ENCODE measurements at places on chromosomes 6 and 20. TPM values are rescaled to one million over a fixed set of nuclear protein-coding genes. Genes with fewer than 3 reads are reported as not detected.
A peak's percentile ranks its signal among the peaks of the same experiment; 100 is the strongest.

GRCh38 chr20:10060226-10060625 lies 25.4 kb downstream of the ANKEF1 start:
- H3K27me3 ChIP-seq = peaks cover 23% of the 10 kb centered on the region
- no peak overlapping the region for H3K4me3 ChIP-seq
- no peak for DNase-seq
- H3K4me1 ChIP-seq = no peaks in the 10 kb centered on the region

DNA sequence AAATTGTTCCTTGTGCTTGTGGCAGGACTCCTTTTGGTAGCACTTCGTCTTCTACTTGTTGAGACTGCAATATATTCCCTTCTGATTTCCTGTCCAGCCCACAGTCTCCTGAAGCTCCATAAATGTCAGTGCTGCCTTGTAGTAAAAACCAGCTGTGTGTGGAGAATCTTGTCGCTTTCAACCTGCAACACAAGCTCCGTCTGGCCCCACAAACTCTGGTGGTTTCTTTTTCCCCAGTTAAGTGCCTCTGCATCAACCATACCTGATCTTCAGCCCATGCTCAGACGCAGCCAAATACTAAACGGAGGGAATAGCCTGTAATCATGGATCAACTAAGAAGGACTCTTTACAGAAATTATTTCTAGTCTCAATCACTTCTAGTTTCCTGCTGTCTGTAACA lies 1133.3 kb upstream of the ADGRB3 start:
- no peaks in the 10 kb centered on the region for H3K36me3 ChIP-seq
- DNase-seq = no peak
- no peaks in the 10 kb centered on the region for H3K4me1 ChIP-seq
- no peak overlapping the region for H3K4me3 ChIP-seq

DNA sequence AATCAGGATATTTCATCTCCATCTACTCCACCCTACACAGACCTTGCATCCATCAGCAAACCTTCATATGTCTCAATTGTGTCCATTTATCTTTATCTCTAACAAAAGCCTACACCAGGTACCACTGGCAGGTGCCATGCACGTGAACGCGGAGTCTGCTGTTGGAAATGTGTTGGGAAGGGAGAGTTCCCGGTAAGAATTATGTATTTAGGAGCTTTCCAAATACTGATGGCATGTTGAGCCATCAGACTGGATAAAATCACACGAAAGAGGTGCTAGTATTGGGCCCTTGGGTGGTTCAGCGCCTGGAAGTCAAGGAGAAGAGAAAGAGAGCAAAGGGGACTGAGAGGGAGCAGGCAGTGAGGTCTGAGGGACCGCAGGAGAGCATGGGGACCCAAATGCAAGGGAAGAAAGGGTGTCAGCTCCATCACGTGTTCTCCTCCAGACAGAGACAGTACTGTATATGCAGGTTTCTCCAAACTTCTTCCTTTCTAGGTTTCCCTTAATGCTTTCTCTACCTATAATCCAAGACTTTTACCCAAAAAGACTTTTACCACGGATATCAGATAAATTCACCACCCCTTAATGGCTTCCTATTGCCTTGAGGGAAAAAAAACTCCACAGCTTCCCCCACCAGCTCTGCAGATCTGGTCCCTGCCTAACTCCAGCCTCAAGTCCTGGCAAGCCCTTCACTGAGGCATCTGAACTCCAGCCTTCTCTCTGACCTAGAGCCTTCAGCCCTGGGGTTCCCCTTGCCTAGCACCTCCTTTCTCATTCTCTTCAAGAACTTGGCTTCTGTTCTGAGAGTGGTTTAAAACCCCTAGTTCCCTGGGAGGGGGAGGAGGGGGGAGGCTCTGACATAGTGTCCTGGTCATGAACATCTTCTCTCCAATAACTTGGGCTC lies 4.8 kb upstream of the ZNF217 start:
- H3K27ac ChIP-seq = no peak overlapping the region
- no peaks in the 10 kb centered on the region for H3K27me3 ChIP-seq
- no peak overlapping the region for H3K4me3 ChIP-seq
- H3K4me1 ChIP-seq = peaks cover 19% of the 10 kb centered on the region
- H3K36me3 ChIP-seq = no peaks in the 10 kb centered on the region

DNA sequence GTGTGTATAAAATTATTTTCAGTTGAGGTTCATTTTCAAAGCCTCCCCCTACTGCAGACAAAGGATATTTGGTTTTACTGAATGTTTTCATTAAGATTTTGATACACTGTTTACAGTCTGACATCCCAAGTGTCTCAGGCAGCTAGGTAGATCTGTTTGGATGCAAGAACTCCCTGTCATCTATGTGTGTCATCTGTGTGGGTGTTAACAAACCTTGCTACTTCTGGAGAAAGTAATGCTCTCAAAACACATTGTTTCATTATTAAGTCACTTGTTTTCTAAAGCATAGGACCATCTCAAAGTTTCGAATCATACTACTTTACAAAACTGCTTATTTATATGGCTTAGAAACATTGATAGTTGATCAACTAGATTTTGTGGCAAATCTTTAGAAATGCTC lies 114.5 kb upstream of the TMEM170B start:
- no peak for DNase-seq
- no peaks in the 10 kb centered on the region for H3K27me3 ChIP-seq
- no peaks in the 10 kb centered on the region for H3K36me3 ChIP-seq
- peak overlapping the region; percentile 59 for H3K27ac ChIP-seq
- peaks cover 38% of the 10 kb centered on the region for H3K4me1 ChIP-seq

GRCh38 chr6:11732036-11732631 lies 46.5 kb downstream of the ADTRP start:
- H3K36me3 ChIP-seq = no peaks in the 10 kb centered on the region
- peak; percentile 51 for DNase-seq
- H3K27ac ChIP-seq = peak overlapping the region; percentile 44
- no peaks in the 10 kb centered on the region for H3K4me1 ChIP-seq
- H3K4me3 ChIP-seq = no peak overlapping the region
- H3K27me3 ChIP-seq = peaks cover 33% of the 10 kb centered on the region

PHACTR2 gene
- 71.0 TPM for total RNA-seq

CALHM5 gene
- total RNA-seq = 2.1 TPM

DNA sequence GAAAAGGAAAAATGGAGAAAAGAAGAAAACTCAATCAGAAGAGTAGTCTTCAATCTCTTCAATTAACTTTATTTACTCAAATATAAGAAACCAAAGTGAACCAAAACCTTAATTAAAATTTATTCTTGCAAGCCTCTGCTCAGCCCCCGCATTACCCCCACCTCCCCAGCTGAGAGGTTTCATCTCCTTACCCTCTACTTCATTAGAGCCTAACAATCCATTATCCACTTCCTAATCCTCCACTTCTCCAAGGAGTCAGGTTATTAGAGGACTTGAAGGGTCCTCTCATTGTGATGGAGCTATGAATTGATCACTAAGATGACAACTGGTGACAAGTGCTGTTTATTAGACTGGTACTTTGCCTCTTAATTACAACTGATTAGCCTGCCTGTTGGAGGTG lies 956.5 kb downstream of the TFAP2A start:
- H3K27me3 ChIP-seq = no peaks in the 10 kb centered on the region
- H3K27ac ChIP-seq = no peak overlapping the region
- H3K36me3 ChIP-seq = no peaks in the 10 kb centered on the region
- DNase-seq = no peak

DNA sequence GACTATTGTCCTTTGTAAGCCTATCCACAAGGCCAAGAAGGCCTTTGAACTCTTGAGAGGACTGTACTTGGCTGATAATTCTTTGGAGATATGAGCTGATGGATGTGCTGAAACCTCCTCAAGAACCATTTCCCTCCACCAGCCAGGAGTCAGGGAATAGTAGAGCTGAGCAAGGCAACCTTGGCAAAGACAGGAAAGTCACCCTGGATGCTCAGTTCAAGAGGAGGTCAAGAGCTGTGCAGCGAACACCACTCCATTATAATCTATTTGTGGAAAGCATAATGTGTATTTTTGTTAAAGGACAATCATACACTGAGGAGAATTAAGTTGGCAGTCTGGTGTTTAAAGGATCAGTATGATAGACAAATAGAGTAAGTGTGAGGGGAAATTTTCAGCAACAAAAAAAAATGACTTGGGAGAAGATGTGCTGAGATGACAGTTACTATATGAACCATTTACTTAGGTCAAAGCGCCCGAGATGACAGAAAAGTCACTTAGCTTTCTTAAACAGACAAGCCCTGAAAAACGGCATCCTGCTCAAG lies 177.2 kb upstream of the COL21A1 start:
- H3K27me3 ChIP-seq = no peaks in the 10 kb centered on the region
- H3K4me3 ChIP-seq = no peak overlapping the region
- no peak for DNase-seq
- H3K27ac ChIP-seq = peak overlapping the region; percentile 53
- no peaks in the 10 kb centered on the region for H3K36me3 ChIP-seq
- H3K4me1 ChIP-seq = peaks cover 20% of the 10 kb centered on the region

DNA sequence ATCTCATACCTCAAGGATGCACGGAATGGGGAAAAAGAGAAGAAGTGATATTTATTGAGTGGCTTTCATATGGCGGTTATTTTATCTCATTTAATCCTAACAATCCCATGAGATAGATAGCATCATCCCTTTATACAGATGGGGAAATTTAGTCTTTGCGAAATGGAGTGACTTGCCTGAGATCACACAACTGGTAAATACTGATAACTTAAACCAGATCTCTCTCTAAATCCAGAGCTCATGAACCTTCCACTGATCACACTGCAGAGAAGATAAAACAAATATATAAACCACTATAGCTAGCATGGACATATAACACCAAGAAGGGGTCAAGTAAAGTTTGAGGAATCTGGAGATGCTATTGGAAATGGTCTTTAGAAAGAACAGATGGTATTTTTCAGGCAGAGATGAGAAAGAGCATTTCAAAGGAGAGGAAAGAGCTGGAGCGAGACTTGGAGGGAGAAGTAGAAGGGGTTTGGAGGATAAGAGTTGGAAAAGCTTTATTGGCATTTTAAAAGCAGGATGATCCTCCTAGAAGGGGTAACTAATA lies 139.8 kb upstream of the TNFAIP3 start:
- DNase-seq = no peak
- H3K4me1 ChIP-seq = peaks cover 26% of the 10 kb centered on the region
- H3K4me3 ChIP-seq = no peak overlapping the region
- H3K36me3 ChIP-seq = no peaks in the 10 kb centered on the region

DNA sequence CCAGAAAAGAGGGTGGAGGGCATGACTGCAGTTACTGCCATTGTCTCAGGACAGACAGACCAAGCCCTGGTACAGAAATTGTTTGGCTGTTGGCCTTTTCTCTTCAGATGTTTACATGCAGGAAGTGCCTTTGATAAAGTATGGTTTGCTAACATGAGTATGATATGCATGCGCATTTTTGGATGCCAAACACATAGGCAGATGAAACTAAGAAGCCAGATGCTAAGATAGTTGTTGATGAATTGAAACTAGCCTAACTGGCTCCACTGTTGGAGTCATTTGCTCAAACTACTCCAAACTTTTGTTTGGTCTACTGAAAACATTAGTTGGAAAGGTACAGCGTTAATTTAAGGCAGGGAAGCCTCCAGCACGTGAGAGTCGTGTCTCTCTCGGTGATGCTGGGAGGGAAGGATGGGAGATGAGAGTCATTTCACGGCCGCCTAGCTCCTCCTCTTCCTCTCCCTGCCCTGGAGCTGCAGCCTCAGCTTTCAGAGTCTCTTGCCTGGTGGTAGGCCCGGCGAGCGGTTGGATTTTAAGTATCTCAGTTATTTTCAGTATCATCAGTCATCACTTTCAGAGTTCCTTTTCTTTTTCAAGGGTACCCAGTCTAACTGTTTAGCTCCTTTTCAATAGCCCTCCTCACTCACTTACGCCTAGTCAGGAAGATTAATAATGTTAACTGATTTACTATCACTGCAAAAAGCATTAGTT lies 29.7 kb downstream of the RREB1 start:
- H3K36me3 ChIP-seq = no peaks in the 10 kb centered on the region
- peak; percentile 59 for DNase-seq
- H3K27me3 ChIP-seq = no peaks in the 10 kb centered on the region
- peak overlapping the region; percentile 98 for H3K27ac ChIP-seq
- peaks cover 56% of the 10 kb centered on the region for H3K4me1 ChIP-seq

DUSP15 gene
- total RNA-seq = 5.1 TPM

GRCh38 chr20:21517566-21518277 lies 3.9 kb upstream of the NKX2-2 start:
- peak overlapping the region; percentile 19 for H3K4me3 ChIP-seq
- H3K27me3 ChIP-seq = peaks cover 100% of the 10 kb centered on the region
- peaks cover 66% of the 10 kb centered on the region for H3K4me1 ChIP-seq
- no peak for DNase-seq
- no peak overlapping the region for H3K27ac ChIP-seq

- H3K27ac ChIP-seq = peak overlapping the region; percentile 21
- no peak overlapping the region for H3K4me3 ChIP-seq
- no peaks in the 10 kb centered on the region for H3K36me3 ChIP-seq
- no peaks in the 10 kb centered on the region for H3K27me3 ChIP-seq
- peaks cover 90% of the 10 kb centered on the region for H3K4me1 ChIP-seq
Observed at GRCh38 chr6:149320796-149321195, 3.3 kb downstream of the TAB2 start.

MOCS1 gene
- 28.6 TPM for total RNA-seq

GRCh38 chr6:18100296-18100695 lies 22.2 kb downstream of the NHLRC1 start:
- no peaks in the 10 kb centered on the region for H3K27me3 ChIP-seq
- no peak for DNase-seq
- no peaks in the 10 kb centered on the region for H3K36me3 ChIP-seq
- no peak overlapping the region for H3K27ac ChIP-seq

IL17F gene
- not detected for total RNA-seq

DNA sequence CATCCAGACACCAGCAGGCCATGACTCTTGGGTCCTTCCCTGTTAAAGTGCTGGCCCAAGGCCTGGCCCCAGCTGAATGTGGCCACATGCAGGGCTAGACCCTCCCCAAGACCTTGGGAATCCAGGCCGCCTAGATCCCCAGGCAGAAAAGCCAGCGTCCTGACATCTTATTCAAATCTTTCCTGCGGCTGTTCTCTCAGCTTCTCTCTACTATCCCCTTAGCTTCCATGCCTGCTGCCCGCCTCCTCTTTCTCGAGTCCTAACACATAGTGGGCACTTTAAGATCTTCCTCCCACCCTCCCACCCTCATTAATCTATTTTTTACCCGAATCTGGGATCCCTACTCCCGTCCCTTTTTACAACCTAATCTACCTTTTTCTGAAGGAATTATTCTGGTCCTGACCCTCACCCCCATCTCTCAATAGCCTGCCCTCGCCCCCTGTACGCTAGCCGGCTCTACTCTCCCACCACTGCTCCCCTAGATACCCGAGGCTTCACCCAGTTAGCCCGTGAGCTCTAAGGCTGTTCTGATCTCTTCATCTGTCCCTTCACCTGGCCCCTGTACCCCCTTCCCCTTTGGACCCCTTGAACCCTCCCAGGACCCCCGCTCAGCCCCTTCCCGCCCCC lies at the start of gene CCHCR1:
Gene CCHCR1 (minus strand): TSS at position 290 of the 627 bp plus-strand sequence. CDS start 202 bp downstream, at position 88.
- peaks cover 31% of the 10 kb centered on the region for H3K4me1 ChIP-seq
- DNase-seq = no peak
- no peaks in the 10 kb centered on the region for H3K27me3 ChIP-seq
- peaks cover 19% of the 10 kb centered on the region for H3K36me3 ChIP-seq
- peak within 1 kb of the TSS; percentile 73 for H3K4me3 ChIP-seq
- peak within 1 kb of the TSS; percentile 79 for H3K27ac ChIP-seq

SLPI gene
- 1.8 TPM for total RNA-seq

DNA sequence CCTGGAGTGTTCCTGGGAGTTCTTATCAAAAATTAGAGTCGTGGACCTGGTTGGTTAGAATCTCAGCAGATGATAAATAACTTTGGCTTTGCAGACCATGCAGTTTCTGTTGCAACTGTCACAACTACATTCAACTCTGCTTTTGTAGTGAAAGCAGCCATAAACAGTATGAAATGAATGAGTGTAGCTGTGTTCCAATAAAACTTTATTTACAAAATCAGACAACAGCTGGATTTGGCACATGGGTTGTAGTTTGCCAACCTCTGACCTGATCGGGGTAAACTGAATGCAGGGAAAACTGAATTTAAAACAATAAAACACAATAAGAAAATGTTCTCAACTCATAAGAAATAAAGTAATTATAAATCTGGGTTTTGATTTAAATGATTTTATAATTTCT lies 513.8 kb downstream of the CDKAL1 start:
- no peaks in the 10 kb centered on the region for H3K36me3 ChIP-seq
- peaks cover 9% of the 10 kb centered on the region for H3K4me1 ChIP-seq
- H3K4me3 ChIP-seq = no peak overlapping the region
- H3K27me3 ChIP-seq = no peaks in the 10 kb centered on the region
- DNase-seq = no peak

TCP11 gene
- not detected for total RNA-seq
